ENCODE measurements at places on chromosomes 7 and 10.
A peak's percentile ranks its signal among the peaks of the same experiment; 100 is the strongest.

GRCh38 chr7:111762211-111762610 is 199.9 kb upstream of the IMMP2L start:
- no peak for DNase-seq

GRCh38 chr7:106167439-106168136 is 55.5 kb upstream of the SYPL1 start:
- peak; percentile 52 for DNase-seq

- no peak for DNase-seq
Measured at GRCh38 chr7:150341263-150342120, at the start of gene RARRES2. TSS of gene RARRES2 (minus strand) at chr7:150341629. CDS start at chr7:150340609, 1,020 bp downstream.

GRCh38 chr7:112497481-112497880 is 16.7 kb downstream of the LSMEM1 start:
- DNase-seq = no peak

- no peak for DNase-seq
Measured at GRCh38 chr7:38542156-38542555, 89.0 kb downstream of the AMPH start.

GRCh38 chr10:12469345-12469744 is 120.0 kb downstream of the CAMK1D start:
- DNase-seq = no peak

DNA sequence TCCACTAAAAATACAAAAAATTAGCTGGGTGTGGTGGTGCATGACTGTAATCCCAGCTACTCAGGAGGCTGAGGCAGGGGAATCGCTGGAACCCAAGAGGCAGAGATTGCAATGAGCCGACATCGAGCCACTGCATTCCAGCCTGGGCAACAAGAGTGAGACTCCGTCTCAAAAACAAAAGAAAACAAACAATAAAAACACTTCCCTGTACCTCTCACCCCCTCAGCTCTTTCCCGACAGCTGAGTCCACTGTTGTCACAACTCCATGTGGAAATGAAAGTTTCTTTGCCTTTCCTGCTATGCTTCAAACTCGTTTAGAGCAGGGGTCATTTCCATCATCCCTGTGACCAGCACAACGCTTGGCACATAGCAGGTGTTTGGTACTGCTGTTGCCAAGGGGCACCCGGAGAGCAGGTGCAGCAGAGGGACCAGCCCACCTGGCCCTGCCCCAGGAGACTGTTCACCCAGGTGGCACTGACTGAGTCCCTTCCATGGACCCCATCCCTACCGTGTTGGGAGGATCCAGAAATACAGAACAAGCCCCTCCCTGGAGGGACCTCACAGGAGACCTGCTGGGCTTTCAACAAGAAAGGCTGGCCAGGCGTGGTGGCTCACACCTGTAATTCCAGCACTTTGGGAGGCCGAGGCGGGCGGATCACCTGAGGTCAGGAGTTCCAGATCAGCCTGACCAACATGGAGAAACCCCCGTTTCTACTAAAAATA is 4.9 kb downstream of the TMEM130 start:
- DNase-seq = peak; percentile 34

DNA sequence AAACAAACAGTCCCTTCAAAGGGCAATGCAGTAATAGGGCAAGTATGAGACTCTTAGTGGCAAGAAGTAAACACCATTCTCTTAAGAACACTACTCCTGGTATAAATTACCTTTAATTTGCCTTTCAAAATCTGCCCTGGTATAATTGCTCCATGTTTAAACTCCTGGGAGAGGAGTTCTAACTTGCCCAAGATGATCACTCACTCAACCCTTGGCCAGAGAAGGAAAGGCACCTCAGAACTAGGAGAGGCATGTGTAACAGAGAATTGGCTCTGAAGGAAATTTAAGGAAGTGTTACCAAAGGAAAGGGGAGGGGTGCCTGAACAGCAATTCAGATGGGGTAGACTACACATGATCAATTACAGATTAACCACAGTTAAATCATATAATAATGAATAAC is 1173.6 kb upstream of the SORCS1 start:
- DNase-seq = no peak

DNA sequence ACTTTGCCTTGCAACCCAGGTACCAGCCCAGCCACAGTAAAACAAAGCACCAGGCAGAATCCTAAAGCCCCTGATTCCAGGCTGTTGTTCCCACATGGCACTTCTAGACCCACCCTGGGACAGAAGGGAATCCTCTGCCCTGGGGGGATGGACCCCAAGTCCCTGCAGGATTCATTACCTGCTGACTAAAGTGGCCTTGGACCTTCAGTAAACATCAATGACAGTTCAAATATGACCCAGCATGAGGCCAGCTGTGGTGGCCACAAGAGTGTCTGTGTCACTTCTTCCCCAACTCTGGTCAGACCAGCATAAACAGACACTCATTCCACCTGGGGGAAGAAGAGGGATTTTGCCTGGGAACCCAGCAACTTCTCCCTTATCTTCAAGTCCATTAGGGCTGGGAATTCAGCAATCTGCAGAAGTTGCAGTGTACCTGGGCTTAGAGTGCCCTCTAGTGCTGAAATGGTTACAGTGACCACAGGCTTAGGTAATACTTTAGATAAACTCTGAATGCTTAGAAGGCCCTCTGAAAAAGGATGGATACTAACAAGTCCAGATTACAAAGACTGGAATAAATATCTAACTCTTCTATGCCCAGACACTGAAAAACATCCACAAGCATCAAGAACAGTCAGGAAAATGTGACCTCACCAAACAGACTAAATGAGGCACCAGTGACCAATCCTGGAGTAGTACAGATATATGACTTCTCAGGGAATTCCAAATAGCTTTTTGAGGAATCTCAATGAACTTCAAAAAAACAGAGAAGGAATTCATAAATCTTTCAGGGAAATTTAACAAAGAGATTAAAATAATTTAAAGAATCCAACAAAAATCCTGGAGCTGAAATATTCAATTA is 108.5 kb upstream of the TMEM168 start:
- DNase-seq = peak; percentile 74

- DNase-seq = peak; percentile 62
Measured at GRCh38 chr7:107661081-107661864, 645 bp downstream of the SLC26A4 start.

- peak; percentile 18 for DNase-seq
Measured at GRCh38 chr10:14751921-14752320, 22.8 kb downstream of the FAM107B start.

DNA sequence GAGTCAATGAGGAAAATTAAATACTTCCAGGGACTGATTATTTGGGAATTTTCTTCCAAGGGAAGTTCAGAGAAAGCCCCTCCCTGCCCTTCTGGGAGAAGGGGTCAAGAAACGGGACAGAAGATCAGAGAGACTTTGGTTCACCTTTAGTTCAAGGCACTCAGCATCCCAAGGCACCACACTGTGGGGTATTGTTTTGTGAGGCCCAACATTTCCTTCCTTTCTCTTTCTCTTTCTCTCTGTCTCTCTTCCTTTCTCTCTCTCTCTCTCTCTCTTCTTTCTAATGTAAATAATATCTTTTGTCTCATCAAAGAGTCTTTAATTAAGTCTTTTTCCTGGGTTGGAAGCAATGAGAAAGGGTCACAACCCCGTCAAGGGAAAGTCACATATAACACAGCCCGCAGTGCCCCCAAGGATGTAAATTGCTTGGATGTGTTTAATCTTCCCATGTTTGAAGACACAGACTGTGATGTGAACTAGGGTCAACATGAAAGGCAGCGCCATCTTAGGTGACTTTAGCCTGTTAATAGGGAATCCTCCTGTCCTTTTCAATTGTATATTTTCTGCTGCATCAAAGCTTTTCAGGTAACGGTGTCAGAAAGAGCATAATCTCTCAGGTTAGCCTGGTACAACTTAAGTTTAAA is 983.3 kb upstream of the C7orf33 start:
- DNase-seq = no peak

DNA sequence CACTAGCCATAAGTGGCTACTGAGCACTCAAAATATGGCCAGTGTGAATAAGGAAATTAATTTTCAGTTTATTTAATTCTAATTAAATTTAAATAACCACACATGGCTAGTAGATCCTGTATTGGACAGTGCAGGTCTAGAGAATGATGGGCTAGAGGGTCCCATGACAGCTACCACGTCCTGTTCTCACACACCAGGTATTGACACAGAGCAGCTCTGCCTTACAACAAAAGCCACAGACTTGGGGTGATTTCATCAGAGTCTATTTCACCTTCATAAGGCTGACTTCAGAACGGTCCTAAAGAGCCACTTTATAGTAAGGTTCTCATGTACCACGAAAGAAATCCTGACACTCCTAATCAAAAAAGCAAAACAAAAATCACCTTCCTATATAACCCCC is 111.3 kb downstream of the UBE2H start:
- DNase-seq = peak; percentile 28

GRCh38 chr7:132654150-132654549 is 77.9 kb upstream of the PLXNA4 start:
- peak; percentile 34 for DNase-seq

DNA sequence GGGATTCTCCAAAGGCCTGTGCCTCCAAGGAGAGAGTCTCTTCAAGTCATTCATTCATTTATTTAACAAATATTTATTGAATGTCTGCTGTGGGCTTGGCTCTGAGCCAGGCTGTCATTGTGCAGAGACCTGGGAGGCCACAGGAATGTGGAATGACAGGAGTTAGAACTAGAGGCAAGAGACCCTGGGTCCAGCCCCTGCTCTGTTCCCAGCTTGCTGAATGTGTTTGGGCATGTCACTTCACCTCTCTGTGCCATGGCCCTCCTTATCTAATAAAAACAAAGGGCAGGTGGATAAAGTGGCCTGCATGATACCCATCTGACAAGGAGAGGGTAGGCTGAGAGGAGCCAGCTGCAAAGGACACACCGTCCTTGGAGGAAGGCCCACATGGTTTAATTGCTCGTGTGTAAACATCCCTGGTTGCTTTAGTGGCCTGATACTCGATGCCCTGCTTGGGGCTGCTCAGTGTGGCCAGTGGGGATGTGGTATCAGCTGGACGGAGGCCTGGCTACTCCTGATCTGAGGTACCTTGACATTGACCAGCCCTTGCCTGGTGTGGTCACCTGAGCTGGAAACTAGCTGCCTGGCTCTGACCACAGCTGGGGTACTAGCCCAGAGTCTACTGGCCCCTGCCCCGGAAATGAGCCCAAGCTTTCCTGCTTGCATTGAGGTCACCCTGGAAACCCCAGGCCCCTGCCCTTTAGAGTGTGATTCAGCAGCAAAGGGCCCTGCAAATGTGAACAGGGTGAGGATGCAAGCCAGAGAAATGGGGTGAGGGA is 116.2 kb downstream of the CDH23 start:
- no peak for DNase-seq

DNA sequence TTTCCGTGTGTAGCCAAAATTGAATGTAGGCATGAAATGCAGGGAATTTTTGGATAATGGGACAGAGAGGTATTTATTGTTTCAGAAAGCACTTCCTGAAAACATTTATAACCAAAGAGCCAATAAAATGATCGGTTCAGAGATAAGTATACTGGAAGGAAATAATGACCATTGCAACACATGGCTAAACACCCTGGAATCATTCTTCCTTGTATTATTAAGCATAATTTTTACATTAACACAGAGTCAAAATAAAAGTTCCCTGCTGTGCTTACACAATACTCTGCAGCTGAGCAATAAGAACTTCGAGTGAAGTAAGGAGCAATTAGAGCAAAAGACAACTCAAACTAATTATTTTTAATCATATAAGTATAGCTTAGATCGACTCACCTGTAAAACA is 648.3 kb downstream of the TNS3 start:
- DNase-seq = peak; percentile 74

DNA sequence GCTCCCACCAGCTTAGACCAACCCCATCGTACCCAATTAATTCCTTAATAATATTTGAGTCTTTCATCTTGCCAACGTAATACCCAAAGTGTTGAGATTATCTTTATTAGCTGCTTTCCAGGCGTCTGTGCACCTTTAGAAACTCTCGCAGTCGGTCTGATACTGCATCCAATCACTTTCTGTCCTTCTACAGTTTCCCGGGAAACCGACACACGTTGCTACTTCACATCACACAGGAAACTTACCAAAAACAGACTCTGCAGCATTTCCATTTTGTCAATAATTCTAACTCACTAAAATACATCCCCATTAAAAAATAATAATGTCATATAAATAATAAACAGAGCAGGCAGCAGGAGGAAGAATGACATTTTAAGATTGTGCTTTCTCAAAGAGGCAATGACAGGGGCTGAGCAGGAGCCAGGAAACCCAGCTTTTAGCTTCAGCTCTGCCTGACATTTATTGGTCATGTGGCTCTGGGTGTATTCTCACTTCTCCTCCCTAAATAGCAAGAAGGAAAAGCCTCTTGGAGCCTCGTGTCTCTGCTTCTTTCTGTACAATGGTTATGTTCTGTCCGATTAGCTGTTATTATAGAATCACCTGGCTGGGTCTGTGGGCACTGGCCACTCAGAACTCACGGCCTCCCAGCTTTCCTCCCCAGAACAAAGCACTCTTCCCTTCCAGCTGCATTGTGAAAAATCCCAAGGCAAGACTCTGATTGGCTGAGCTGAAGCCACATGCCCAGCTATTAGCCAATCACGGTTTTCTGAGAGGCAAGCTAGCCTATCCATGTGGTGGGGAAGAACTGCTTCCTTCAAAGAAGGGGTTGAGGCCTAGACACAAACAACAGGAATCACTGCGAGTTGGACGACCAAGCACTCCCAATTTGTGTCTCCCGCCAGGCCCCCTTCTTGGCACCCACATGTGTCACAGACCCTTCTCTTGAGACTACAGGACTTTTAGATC is 424.7 kb upstream of the FOXK1 start:
- DNase-seq = no peak

DNA sequence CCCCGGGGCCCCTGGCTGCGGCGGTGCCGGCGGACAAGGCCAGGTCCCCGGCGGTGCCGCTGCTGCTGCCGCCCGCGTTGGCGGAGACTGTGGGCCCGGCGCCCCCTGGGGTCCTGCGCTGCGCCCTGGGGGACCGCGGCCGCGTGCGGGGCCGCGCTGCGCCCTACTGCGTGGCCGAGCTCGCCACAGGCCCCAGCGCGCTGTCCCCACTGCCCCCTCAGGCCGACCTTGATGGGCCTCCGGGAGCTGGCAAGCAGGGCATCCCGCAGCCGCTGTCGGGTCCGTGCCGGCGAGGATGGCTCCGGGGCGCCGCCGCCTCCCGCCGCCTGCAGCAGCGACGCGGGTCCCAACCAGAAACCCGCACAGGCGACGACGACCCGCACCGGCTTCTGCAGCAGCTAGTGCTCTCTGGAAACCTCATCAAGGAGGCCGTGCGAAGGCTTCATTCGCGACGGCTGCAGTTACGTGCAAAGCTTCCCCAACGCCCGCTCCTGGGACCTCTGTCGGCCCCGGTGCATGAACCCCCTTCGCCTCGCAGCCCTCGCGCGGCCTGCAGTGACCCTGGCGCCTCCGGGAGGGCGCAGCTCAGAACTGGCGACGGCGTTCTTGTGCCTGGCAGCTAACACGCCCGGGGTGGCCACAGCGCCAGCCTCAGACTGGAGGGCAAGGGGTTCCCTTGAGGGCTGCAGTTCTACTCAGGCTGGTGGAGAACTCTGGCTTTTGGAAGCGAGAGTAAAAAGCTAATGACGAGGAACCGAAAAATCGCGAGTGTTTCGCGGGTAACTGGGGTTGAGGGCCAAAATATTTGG is 804 bp downstream of the FRAT1 start:
- DNase-seq = peak; percentile 23
